ENCODE measurements at places on chromosomes 1 and 21.

GRCh38 chr1:159882527-159882862 lies 17.5 kb downstream of the CFAP45 start:
- no peak for DNase-seq

- no peak for DNase-seq
Observed at GRCh38 chr1:48596046-48596445, 124.0 kb upstream of the SPATA6 start.

- DNase-seq: peak; percentile 88
Observed at GRCh38 chr1:156025876-156026275, 5.1 kb upstream of the SSR2 start.

GRCh38 chr1:239126884-239127283 lies 259.5 kb upstream of the CHRM3 start:
- no peak for DNase-seq

GRCh38 chr1:28577738-28578536 lies 14.1 kb upstream of the RAB42 start:
- DNase-seq: no peak

DNA sequence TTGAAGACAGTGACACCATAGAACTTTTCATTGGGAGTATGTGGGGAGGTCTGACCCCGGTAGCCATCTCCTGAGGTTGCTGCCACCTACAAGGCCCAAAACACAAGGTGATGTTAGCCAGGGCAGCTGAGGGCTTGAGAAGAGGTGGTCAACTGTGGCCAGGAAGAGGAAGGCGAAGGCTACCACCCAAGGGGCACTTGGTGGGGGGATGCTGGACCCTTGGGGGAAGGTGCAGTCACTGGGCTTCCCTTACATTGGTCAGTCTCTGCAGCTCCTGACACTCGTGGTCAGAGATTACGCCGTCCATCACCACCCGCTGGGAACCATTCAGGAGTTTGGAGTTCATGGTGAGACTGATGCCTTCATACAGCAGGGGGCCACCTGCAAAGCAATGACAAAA lies 12.2 kb upstream of the CLDN19 start:
- DNase-seq: no peak

GRCh38 chr1:223848536-223848935 lies 2.8 kb upstream of the TP53BP2 start:
- no peak for DNase-seq

DNA sequence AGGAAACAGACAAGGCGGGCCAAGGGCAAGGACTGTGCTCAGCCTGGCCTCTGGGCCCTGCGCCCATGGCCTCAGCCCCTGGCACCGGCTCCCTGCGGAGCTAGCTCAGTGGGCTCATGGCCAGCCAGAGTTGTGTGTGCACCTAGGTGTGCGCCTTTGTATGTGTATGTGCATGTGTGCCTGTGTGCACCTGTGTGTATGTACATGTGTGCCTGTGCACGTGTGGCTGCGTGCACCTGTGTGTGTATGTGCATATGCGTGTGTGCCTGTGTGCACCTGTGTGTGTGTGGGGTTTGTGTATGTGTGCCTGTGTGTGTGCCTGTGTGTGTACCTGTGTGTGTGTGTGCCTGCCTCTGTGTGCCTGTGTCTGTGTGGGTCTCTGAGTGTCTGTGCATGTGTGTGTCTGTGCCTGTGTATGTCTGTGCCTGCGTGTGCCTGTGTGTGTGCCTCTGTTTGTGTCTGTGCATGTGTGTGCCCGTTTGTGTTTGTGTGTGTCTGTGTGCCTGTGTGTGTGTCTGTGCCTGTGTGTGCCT lies 7.4 kb downstream of the GPR137B start:
- no peak for DNase-seq

DNA sequence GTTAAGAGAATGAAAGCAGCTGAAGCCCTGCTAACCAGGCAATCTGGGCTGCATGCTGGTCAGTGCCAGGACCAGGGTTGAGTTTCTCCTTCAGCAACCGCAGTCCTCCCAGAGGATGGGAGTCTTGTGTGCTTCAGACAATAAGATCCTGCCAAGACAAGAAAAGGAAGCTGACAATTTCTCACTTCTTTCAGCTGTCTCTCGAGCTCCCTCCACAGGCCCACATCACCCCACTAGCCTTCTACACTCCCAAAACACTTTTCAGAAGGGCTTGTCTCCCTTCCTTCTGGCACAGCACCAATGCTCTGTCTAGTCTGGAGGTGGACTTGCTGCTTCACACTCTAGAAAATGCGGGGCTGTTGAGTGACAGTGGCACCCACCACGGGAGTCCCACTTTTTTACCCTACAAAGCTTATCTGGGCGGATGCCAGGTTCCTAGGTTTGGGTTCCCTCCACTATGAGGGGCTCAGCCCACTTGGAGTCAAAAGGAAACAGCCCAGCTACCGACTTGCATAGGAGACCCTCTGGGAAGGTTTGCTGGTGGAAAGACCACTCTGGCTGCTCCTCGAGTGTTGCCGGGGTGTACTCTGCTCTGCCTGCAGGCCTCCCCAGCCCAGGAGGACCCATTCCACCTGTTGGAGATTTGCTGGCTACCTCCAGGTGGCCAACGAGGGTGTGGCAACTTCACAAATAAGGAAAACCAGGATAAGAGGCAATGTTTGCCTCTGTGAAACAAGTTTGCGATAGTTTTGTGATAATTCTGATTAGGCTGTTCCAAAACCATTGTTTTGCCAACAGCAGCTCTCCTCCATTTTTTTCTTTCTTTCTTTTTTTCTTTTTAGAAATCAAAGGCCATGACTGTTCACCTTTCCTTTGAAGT lies 68.9 kb downstream of the TENT5C start:
- DNase-seq: no peak

GRCh38 chr1:61244114-61244513 lies 161.8 kb downstream of the NFIA start:
- DNase-seq: no peak

DNA sequence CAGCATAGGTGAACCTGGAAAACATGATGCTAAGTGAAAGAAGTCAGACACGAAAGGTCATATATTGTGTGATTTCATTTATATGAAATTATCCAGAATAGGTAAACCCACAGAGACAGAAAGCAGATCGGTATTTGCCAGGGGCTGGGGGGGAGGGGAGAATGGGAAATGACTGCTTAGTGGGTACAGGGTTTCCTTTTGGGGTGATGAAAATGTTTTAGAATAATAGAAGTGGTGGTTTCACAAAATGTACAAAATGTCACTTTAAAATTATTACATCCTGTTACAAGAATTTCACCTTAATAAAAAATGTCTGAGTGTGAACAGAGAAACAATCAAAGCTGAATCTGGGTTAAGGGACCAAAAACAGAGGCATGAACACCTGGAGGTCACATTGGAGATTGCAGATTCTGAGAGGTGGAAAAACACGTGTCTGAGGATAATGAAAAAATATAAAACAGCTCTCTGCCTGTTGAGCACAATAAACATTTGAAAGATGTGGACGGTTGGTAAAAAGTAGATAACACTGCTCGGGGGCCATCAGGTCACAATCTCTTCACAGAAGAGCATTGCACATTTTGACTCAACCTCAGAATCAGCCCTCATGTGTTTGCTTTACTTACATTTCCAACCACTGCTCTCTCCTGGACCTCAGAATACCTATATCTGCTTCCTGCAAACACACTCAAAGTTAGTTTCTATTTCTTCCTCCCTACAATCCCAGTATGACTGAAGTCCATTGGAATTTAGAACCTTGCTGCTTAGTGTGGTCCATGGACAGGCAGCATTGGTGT lies 3.2 kb downstream of the SLAMF6 start:
- no peak for DNase-seq

DNA sequence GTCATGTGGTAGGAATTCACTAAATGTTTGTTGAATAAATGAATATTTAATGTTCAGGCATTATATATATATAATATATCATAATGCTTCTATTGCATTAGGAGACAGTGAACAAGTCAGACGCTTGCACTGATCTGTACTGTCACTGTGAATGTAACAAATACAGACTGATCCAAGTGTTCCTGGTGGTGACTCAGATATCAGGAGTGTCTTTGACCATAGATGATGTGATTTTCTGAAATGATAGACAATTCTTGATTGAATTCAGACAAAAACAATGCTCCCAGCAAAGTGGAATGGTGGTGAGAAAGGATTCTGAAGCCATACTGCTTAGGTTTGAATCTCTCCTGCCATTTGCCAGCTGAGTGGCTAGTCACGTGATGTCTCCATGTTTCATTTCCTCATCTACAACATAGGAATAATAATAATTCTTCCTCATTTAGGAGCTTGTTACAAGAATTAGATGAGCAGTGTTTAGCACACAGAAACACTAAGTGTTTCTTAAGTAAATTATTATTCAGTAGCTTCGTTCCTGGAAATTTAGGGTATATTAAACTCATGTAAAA lies 71.0 kb downstream of the OLFML2B start:
- no peak for DNase-seq

- no peak for DNase-seq
Observed at GRCh38 chr1:85374160-85374559, 90.8 kb downstream of the DDAH1 start.

DNA sequence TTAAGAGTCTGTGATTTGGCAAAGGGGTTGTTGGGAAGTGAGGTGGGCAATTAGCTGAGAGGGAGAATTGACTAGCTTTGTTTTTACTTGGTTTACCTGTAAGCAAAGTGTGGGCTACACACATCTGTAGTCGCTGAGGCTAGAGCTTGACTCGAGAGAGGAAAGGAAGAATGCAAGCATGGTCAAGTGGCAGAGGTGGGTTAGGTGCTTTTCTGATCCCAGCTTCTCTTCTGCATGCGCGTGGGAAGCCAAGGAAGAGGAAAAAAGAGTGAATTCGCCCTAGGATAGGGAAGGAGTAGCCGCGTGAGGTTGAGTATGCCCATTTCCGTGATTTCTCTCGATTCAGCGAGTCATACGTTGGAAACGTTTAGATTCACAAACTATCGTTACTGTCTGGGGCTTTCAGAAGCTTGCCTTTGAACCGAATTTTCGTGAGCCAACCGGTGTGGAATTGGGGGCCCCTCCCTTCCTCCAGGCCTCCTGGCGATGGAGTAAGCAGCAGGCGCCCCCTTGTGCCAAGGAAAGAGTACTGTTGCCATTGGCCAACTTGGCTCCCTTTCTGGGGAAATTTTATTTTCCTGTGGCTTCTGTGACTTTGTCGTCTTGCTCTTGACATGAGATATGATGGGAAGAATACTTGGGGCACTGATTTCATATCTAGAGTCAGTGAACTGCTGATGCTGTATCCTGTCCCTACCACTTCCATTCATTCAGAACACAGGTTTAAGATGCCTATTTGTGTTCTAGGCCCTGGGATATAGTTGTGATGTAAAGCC lies 1.3 kb downstream of the PIGV start:
- DNase-seq: peak; percentile 83
